Tibial artery (tissue), 4 donors: ENCODE measurements at places on chromosomes 7 and 10.

DNA sequence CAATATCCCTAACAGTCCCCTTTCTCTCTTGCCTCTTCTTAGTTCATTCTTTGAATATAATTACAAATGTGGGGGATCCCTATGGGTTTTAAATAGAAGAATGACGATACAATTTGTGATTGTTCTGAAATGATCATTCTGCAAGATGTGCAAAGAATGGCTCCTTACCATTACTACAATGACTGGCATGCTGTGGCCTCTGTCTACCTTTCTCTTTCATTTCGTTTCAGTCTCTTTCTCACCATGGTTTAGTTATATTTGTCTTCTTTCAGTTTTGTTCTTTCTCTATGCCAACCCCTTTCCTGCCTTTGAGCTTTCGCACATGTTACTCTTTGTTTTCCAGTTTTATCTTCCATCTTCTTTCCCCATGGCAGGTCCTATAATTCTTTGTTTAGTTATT, 176.5 kb downstream of the SUGCT start:
- no peaks in the 10 kb centered on the region for H3K36me3 ChIP-seq
- H3K4me1 ChIP-seq, result no peaks in the 10 kb centered on the region
- H3K27me3 ChIP-seq, result no peaks in the 10 kb centered on the region
- H3K4me3 ChIP-seq, result no peak overlapping the region

GRCh38 chr10:103695584-103696005, 159.8 kb downstream of the SH3PXD2A start:
- no peaks in the 10 kb centered on the region for H3K27me3 ChIP-seq
- H3K27ac ChIP-seq, result peak overlapping the region; percentile 84
- peak; percentile 65 for DNase-seq
- H3K4me3 ChIP-seq, result no peak overlapping the region

DNA sequence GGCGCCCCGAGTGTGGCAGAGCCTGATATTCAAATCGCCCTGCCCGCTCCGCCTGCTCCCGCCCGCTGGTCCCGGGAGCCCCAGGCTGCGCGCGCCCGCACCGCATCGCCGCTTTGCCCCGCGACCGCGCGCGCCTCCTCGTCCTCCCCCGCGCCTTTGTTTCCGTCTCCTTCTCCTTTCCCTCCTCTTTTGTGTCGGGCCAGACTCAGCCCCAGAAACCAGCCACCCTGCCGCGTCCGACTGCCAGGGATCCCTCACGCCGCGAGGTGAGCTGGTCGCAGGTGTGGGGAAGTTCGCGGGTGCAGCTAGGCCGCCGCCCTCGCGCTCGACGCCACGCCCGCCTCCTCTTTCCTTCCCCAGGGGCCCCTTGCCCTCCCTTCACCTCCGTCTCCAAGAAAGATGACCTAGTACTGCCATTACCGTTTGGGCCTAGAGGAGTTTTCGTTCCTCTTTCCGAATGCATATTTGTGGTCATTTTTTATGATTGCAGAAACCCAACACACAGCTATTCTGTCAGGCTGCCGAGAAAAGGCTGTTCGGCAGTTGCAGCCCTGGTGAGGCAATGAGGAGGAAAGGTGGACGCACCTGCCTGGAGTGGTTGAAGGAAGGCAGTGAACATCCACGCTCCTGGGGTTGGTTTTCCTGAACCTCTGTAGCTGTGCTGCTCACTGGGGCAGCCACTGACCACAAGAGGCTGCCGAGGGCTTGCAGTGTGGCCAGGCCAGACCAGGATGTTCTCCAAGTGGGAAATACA, 107.3 kb downstream of the SNX10 start:
- peak overlapping the region; percentile 80 for H3K4me3 ChIP-seq
- H3K27ac ChIP-seq, result peak overlapping the region; percentile 45
- DNase-seq, result no peak
- H3K4me1 ChIP-seq, result peaks cover 7% of the 10 kb centered on the region

DNA sequence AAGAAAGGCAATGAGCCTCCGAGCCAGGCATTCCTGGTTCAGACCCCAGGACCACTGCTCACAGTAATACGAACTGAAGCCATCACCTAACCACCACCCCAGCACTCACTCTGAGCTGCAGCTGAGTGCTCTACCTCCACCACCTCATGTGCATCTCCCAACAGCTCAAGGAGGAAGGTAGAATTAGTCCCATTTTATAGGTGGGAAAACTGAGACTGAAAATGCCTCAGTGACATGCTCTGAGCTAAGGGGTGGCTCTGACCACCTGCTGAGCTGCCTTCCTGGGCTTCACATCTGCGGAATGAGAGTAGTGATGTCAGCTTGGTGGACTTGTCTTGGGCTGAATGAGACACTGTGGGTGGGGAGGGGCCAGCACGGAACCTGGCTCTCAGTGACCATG, 159.7 kb upstream of the UNC5B start:
- H3K27ac ChIP-seq, result no peak overlapping the region
- no peak for DNase-seq
- no peak overlapping the region for H3K4me3 ChIP-seq
- peaks cover 21% of the 10 kb centered on the region for H3K27me3 ChIP-seq

DNA sequence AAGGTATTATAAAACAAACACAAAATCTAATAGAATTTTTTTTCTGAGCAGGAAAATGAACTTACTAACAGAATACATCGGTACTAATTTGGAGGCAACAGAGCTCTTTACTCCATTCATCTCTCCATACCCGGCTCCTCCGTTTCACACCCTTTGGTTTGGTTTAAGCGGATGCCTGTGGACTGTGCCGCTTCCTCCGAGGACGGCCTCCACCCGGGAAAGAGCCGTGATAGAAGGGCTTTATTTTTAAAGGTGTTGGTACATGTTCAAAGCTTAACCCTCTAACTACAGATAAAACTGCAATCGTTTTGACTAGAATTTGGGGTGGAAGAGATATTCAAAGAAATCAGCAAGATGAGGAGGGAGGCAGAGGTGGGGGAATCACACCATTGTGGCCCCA, 1.9 kb downstream of the VIPR2 start:
- DNase-seq, result no peak
- peaks cover 13% of the 10 kb centered on the region for H3K36me3 ChIP-seq
- H3K27ac ChIP-seq, result no peak overlapping the region
- peaks cover 7% of the 10 kb centered on the region for H3K4me1 ChIP-seq

GRCh38 chr10:103663802-103664201, 170.3 kb downstream of the NEURL1 start:
- no peaks in the 10 kb centered on the region for H3K27me3 ChIP-seq
- H3K4me1 ChIP-seq, result no peaks in the 10 kb centered on the region
- peak overlapping the region; percentile 92 for H3K27ac ChIP-seq
- DNase-seq, result no peak
